ENCODE measurements at places on chromosomes 12 and 14.

DNA sequence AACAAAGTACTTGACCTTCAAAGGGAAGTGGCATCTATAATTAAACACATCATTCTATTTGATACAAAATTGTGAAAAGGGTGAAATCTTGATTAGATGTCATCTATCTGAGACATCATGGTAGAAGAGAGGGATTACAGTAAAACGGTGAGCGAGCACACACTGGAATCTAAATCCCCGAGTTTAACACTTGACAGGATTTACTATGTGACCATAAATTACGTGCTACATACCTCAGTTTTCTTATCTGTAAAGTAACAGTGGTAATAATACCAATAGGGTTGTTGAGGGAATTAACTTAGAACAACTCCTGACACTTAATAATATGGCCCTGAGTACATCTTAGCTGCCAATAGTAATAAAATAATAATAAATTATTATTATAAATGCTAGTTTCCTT is 13.3 kb downstream of the USP44 start:
- no peak for DNase-seq

- no peak for DNase-seq
Observed at GRCh38 chr12:65495233-65495632, 216.8 kb downstream of the MSRB3 start.

- DNase-seq, result no peak
Observed at GRCh38 chr14:44163946-44164345, 343.1 kb downstream of the FSCB start.

DNA sequence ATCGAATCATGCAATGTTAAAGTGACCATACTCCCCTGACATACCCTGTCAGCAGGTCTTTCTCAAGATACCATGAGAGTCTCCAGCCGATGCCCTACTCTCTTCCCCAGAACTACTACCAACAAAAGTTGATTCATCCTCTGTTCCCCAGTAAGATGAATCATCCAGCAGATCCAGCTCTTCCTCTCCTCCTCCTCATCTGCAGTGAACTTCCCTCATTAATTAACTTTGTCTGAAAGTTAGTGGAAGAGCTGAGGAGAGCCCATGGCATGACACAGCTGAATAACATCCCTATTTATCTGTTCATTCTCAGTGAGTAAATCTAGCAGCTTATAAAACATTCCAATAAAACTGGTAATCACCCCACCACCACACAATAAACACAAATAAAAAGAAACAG is 213.4 kb downstream of the EGLN3 start:
- DNase-seq, result no peak

- DNase-seq, result no peak
Observed at GRCh38 chr14:37263656-37264236, 66.0 kb downstream of the MIPOL1 start.

DNA sequence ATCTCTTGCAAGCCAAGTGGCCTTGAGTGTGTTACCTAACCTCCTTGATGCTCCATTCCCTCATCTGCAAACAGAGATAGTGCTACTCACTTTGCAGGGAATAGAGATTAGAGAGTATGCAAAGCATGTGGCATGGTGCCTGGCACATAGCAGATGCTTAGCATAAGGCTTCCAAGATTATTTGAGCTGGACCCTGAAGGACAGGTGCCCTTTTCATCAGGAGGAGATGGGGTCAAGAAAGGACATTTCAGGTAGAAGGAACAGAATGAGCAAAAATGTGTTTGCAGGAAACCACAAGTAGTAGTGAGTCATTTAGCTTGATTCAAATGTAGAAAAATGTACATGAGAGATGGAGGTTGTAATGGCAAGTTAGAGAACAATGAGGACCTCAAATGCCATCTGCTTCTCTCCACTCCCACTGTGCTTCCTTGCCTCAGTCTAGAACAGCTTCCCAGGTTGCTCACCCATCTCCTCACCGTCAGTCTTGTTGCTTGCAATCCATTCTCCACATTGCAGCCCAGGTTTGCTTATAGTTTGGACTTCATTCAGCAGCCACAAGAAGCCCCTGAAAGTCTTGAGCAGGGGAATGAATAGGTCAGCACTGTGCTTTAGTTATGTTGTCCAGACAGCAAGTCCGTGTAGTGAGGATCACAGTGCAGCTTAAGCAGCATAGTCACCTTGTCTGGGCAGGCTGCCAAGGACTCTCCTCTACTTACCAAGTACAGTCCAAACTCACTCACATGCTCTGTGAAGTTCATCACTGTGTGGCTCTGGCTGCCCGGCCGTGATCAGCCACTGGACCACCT is 536.3 kb upstream of the CCDC196 start:
- DNase-seq, result peak; percentile 56

- DNase-seq, result no peak
Observed at GRCh38 chr14:76134231-76134630, 17.5 kb upstream of the GPATCH2L start.

DNA sequence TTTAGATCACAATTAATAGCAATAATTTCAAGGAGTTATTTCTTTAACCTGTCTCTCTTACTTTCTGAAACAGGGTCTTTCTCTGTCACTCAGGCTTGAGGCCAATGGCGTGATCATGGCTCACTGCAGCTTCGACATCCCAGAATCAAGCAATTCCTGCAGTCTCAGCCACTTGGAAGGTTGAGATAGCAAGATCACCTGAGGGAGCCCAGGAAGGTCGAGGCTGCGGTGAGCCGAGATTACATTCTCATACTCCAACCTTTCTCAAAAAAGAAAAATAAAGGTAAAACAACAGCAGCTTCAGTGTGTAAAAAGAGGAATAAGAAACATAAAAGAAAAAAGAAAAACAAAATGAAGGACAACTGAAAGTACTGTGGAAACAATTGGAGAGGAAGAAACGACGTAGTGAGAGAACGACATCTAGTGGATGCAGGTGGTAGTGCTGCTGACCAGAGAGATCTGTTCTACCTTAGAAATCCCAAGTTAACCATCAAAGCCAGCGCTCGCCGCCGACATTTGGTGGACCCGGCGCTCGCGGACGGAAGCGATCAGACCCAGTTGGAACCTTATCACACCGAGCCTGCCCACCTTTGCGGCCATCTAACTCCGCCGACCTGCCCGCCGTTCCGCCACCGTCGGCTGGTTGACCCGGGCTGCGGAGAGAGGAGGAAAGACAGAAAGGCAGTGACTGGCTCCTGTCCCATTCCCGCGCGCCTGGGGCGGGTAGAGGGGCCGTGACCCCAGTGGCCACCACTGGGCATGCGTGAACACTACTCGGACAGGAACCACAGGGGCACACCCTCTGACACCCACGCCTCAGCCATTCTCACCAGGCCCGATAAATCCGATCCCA is 196.1 kb downstream of the ALG10 start:
- no peak for DNase-seq

DNA sequence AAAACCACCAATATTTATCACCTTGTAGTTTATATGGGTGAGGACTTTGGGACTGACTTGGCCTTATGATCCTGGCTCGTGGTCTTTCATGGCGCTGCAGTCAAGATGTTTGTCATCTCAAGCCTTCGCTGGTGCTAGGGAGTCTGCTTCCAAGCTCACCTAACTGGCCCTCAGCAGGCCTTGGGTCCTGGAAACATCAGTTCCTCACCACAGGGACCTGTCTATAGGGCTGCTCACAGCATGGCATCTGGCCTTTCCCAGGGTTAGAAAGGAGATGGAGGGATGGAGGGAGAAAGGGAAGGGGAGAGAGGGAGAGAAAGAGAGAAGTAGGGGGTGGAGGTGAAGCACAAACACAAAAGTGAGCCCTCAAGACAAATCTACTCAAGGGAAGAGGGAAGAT is 31.7 kb downstream of the VCPKMT start:
- DNase-seq, result no peak

DNA sequence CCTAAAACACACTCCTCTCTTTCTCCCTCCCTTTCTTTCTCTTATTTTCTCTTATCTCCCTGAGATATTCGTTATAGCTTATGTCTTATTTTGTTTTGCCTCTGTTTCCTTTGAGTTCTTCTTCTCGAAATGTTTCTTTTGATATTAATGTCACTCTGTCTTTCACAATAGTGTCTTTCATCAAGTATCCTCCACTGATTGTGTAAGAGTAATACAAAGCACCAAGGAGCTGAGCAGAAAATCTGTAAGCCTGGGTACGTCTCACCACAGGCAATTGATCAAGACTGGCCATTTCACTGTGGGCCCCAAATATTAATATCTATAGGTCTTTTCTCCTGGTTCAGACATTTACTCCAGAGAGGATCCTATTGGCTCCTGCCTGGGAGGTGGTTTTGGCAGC is 4.8 kb upstream of the LYZ start:
- no peak for DNase-seq

- no peak for DNase-seq
Observed at GRCh38 chr14:55123852-55124639, 5.0 kb upstream of the LGALS3 start.

DNA sequence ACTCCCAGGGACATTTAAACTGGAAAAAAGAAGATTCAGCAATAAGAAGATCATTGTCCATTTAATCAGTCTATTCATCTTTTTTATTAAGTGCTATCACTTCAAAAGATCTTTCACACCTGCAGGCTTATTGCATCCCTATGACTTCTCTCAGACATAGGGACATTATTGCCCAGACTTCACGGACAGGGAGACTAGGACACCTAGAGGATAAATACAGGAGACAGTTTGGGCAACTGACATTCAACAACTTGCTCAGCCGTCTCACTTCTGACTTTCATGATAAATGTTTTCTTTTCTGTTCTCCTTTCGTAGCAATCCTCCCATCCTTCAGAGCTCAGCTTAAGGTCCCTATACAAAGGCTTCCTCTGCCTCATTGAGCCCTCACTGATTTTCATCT is 84.3 kb downstream of the TMEM30B start:
- no peak for DNase-seq

DNA sequence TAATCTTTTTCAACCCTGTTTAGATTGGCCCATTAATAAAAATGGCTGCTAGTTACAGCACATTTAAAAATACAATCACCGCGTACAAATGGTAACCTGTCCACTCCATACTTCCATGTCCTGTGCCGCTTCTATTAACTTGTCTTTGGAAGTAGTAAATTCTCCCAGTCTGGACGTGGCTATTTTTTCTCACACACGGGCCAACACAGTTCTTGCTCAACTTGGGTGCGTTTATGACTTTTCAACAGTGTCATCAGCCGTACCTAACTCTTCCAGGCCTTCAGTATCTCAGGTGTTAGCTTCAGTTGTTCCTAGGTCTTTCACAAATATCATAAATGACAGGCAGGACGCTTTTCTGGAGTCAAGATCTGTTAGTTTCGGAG is 475 bp upstream of the PCNX1 start:
- DNase-seq, result no peak

DNA sequence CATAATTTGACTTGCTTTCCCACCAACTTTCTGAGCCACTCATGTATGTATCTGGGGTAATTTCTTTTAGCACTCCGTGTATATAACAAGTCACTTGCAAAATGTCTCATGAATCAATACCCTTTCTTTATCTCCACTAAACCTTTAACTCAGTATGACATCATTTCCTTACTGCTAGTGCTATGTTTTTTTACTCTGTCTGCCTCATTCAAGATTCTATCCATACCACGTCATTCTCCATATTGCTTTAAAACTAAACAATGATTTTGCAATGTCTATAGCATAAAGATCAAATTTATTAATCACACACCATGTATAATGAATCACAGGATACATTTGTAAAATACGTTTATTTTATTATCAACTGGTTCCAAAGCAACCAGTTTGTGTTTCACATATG is 178.2 kb downstream of the PIK3C2G start:
- DNase-seq, result no peak

DNA sequence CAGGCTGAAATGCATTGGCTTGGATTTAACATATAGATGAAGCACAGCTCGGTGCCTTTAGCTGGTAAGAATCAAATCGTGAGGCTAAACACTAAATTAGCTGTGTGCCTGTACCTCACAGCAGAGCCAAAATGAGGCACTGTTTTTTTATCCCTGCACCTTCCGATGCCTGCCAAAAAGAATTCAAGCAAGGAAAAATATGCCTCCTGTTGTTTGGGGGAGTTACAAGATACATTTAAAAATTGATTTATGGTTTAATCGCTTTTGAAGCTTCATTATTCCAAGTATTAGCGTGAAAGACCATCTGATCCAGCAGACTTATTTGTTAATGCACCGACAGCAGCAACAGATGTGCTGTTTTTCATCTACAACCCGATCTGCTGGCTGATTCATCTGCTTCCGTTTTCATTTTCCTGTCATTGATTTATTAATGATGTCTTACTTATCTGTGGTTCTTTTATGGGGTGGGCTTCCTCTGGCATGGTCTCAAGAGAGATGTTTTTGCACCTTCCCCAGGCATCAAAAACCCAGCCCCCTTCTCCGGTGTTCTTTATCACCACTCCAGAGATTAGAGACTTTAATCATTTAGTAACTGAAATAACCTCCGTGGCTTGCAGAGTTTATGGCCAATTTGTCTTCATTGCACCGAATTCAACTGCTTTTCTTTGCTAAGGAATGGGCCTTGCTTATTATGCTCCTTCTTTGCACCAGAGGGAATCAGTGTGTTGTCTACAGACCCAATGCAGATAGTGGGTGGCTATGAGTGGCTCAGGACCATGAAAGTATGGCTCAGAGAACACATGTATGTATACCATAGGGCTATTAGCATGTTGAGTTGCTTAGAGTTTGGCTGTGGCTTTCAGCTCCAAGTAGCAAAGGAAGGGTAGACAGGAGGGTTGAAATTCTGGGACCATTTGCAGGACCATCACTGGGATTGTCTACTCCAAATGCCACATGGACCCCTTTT is 166.8 kb upstream of the TMEM260 start:
- DNase-seq, result no peak

DNA sequence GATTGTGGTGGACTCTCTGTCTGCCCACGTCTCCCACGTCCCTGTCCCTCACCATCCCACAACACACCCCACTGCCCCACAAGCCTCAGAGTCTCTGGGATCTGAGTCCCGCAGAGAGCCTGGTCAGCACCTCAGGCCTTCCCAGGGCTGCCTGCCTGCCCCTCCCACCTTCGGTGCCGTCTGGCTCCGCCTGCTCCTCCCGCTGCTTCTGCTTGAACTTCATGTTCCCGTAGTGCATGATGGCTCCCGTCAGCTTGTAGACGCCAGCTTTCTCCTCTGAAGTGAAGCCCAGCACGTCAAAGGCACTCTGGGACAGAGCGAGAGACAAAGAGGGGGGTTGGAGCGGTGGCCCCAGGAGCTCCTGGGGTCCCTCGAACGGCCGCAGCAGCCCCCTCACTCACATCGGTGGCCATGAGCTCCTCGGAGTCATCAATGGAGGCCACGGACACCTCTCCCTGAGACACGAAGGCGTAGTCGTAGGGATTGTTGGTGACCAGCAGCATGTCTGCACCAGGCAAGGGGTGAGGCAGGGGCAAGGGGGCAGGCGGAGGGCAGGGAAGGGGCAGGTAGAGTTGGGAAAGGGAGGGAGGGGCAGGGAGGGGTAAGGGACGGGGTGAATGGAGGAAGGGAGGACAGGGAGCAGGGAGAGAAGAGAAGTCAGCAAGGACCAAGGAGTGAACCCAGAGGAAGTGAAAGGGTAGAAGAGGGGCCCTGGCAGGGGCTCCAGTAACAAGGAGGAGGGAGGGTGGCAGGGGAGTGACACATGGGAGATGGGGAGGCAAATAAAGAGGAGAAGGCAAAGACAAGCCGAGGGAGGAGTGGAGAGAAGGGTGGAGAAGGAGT is 5.6 kb downstream of the MYH6 start:
- DNase-seq, result no peak

Measured in NCI-H510A (cell line).